ENCODE measurements at places on chromosomes 5 and 9.

DNA sequence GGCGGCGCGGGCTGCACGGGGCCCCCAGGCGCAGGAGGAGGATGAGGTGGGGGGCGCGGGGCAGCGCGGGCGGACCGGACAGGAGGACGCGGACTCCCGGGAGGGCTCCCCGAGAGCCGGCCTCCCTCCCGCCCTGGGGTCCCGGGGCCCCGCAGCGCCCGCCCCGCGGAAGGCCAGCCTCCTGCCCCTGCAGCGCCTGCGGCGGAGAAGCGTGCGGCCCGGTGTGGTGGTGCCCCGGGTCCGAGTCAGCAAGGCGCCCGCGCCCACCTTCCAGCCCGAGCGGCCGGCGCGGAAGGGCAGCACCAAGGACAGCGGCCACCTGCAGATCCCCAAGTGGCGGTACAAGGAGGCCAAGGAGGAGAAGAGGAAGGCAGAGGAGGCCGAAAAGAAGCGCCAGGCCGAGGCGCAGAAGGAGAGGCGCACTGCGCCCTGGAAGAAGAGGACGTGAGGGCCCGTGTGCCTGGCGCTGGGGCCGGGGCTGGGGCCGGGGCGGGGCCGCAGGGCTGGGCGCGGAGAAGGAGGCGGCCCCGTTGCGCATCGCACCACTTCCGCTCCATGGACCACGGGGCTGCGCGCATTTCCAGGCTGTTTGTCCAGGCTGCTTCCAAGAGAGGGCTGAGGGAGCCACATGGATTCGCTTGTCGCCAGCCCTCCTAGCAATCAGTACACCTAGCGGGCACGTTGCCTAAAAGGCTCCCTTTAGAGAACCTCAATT is 86.0 kb downstream of the ANKRD33B start:
- DNase-seq: no peak

- DNase-seq: no peak
Observed at GRCh38 chr9:88974641-88975040, 16.6 kb upstream of the S1PR3 start.

DNA sequence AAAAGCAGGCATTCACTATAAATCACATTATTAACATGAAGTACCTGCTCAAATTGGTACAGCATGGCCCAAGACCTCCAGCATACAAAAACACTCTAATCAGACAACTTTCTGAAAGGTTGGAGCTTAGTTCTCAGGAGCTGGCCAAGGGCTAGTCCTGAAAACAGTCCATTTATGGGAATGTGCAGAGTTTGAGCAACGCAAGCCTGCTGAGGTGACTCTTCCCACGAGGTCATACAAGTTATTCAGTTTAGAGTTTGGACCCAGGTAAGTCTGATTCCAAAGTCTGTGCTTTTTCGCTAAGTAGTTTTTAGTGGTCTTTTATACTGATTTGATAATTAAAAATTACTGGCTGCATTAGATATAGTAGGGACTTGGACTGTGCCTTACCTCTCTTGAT is 52.6 kb downstream of the AP3S1 start:
- no peak for DNase-seq

DNA sequence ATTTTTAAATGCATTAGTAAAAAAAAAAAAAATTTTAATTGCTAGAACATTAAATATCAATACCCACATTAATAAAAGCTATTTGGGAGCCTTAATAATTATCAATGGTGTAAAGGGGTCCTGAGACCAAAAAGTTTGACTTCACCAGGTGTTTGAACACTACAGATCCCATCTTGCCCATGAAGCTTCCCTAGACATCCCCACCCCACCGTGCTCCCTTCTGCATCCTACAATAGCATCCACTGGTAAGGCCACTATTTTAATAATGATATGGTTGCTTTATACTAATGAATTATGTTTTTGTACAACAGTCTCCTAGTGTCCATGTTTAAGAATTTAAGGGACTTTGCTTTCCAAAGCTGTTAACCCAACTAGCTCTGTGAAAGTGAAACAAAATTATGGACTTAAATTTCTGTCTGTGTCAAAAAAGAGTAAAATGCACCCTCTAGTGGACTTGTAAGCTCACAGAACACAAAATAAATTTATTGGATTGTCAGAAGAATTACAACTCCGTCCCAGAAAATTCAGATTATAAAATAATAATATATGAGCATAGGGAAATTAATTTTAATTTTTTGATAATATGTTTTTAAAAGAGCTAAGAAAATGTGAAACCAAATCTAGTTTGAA is 76.0 kb downstream of the ARL15 start:
- DNase-seq: no peak

GRCh38 chr5:64678374-64678773 is 11.9 kb upstream of the SHISAL2B start:
- no peak for DNase-seq

- DNase-seq: no peak
Observed at GRCh38 chr5:80172067-80172695, 83.7 kb downstream of the SERINC5 start.

DNA sequence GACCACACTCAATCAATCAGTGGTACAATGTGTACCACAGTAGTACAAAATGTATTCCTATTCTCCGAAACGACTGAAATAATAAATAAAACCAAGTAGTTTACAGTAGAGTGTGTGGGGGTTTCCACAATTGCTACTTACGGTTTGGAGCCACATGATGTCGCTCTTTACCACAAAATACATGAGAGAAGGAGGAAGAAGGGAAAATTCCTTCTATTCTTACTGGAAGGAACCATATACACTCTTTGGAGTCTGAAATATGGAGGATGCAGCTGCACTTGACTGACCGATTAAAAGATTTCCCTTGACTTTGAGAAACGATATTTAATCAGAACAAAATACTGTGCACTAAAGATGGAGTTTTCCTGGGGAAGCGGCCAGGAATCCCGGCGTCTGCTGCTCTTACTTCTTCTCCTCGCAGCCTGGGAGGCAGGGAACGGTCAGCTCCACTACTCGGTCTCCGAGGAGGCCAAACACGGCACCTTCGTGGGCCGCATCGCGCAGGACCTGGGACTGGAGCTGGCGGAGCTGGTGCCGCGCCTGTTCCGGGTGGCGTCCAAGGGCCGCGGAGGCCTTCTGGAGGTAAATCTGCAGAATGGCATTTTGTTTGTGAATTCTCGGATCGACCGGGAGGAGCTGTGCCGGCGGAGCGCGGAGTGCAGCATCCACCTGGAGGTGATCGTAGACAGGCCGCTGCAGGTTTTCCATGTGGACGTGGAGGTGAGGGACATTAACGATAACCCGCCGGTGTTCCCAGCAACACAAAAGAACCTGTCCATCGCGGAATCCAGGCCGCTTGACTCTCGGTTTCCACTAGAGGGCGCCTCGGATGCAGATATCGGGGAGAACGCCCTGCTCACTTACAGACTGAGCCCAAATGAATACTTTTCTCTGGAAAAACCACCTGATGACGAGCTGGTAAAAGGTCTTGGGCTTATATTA is at the start of gene PCDHA4:
Gene PCDHA4 (plus strand): TSS at position 235 of the 942 bp plus-strand sequence.
- DNase-seq: no peak

GRCh38 chr9:128082151-128082550 is 14.1 kb downstream of the SLC25A25 start:
- DNase-seq: no peak

DNA sequence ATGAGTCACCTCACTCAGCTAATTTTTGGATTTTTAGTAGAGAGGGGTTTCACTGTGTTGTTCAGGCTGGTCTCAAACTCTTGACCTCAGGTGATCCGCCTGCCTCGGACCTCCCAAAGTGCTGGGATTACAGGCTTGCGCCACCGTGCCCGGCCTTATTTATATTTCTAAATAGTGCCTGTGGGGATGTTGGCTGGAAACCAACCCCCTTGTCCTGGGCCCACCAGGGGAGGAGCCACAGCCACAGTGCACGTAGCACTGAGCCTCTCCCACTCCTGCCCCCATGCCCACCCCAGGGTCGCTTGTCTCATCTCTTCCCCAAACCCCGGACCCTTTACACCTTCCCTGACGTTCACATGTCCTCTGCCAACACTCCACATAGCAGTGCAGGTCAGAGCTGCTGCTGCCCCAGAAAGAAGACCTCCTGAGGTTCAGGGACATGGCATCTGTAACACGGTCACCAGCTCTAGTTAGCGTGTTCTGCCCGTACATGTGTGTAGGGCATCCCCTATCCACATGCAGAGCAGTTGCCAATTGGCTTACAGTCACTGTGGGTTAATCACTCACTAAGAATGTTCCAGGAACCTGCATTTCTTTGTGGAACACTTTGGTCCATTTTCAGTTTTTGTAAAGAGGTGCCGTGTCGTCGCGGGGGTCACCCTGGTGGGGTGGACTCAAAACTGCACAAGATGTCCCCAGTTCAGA is 10.2 kb upstream of the MRPS2 start:
- DNase-seq: no peak

- DNase-seq: no peak
Observed at GRCh38 chr5:122844136-122844909, 1.1 kb upstream of the SNX24 start.

GRCh38 chr9:134962973-134963364 is 45.3 kb upstream of the FCN1 start:
- DNase-seq: no peak

DNA sequence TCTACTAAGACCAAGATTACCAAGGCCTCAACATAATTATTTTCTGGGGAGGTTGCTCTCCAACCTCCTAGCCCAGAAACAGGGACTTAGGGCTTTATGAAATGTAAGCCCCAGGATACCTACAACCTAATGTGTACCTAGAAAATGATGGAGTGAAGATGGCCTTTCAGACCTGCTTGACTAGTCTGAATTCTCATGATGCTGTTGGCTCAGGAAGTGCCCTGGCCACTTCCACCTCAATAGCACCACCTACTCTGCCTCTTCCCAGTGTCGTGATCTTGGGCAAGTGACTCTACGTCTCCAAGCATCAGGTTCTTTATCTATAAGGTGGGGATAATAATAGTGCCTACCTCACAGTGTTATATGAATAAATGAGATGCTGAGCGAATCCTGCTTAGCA is 57.9 kb upstream of the GARNL3 start:
- no peak for DNase-seq

DNA sequence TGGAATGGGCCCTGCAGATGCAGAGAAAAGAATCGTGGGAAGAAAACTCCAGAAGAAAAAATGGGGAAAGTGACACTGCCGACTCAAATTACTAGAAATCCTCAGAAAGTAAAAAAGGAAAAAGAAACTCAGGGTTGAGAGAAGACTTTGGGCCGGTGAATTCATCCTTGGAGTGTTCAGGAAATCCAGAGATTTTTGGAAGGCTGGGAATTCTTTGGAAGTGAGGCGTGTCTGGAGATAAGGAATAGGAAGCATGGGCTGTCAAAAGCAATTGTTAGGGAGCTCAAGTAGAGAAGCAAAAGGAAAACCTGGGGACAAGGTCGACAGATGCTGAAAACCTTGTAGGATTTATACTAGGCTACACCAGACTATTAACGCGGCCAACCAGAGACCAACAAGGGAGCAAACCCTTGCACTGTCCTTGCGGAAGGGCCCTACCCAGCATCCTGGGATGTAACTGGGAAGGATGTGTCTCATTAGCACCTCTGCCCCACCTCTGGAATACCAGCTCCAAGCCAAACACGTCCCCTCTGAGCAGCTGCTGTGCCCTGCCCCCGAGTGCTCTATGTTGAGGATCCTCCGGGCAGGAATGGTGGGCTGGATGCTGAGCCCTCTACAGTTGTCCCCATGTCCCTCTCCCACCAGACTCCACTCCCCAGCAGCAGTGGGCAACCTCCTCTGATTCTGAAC is 11.6 kb downstream of the DAB2IP start:
- no peak for DNase-seq

- no peak for DNase-seq
Observed at GRCh38 chr9:35569206-35569605, 35.9 kb upstream of the TESK1 start.

GRCh38 chr5:180208435-180209081 is 453 bp downstream of the RASGEF1C start:
- no peak for DNase-seq

DNA sequence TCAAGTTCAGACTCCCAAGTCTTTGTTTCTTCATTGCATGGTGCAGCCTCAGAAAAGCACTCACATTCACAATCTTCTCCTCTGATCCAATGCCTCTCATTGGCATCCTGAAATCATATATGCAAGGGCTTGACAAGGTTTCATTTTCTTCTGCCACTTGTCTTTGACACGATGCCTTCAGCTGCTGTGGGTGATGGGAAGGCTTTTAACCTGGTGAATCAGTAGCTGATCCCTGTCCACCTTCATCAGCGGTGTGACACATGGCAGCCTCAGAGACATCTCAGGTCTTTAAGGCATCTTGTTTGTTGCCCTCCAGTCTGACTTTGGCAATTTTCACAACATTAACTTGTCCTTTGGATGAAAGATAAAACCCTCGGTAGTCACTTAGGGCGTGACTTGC is 147.2 kb downstream of the PRELID2 start:
- no peak for DNase-seq

GRCh38 chr9:70789086-70789485 is 332.3 kb downstream of the TRPM3 start:
- DNase-seq: no peak

DNA sequence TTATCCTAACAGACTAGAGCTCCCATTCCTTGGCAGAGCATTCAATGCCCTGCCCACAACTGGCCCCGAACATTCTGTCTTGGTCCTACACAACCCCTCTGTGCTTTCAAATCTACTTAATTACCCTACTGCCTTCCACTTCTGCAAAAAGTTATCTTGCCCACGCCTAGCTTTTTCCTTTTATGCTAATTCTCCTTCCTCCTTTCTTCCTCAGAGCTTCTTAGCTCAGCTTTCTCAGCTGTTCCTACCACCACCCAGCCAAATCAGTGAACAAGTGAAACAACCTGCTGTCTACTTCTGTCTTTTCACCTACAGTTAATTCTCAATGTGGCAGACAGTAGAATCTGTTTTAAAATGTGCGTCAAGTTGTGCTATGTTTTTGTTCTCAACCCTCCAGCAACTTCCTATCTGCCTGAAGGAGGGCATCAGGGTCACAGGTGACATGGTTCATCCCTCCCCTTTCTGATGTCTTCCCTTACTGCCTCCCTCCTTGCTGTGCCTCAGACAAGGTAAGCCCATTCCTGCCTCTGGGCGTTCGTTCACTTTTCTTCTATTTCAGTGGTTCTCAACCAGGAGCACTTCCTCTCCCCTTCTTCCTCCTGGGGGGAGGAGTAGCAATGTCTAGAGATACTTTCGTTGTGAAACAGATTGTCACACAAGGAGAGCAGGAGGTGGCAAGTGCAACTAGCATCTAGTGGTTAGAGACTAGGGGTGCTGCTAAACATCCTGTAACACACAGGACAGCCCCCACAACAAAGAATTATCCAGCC is 1.3 kb upstream of the REEP5 start:
- DNase-seq: no peak
